ENCODE measurements at places on chromosomes 3 and 15.

GRCh38 chr15:59394166-59394661 lies 21.5 kb upstream of the MYO1E start:
- no peak for DNase-seq

GRCh38 chr3:166685246-166685645 lies 694.9 kb downstream of the ZBBX start:
- no peak for DNase-seq

DNA sequence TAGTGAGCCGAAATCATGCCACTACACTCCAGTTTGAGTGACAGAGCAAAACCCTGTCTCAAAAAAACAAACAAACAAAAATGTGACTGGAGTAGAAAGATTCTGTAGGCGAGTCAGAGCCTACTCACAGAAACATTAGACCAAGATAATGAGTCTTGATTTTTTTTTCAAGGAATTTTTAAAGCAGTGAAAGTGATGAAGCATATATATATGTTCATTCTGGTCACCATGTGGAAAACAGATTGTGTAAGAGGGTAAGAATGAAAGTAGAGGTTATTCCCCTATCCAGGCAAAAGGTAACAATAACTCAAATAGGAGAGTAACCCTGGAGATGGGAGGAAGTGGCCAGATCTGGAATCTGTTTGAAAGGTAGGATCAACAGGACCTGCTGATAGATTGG lies 26.2 kb upstream of the FHIT start:
- no peak for DNase-seq

GRCh38 chr3:79872483-79872882 lies 104.7 kb upstream of the ROBO1 start:
- DNase-seq, result no peak

DNA sequence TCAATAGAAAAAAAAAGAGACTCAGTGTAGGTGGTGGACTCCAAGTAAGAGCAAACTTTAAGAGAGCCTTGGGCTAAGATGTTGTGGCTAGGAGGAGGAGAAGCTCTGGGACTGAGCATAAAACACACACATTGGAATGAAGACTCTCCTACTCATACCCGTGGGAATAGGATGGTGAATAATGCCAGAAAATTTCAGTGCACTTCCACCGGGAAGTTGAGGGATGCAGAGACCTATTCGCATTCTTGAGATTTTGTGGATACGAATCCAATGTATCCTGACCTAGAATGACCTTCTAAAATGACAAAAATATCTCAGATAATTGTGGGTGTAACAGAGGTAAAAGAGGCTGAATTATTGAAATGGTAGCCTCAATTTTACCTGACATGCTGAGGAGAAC lies 388.7 kb upstream of the SGO1 start:
- no peak for DNase-seq

DNA sequence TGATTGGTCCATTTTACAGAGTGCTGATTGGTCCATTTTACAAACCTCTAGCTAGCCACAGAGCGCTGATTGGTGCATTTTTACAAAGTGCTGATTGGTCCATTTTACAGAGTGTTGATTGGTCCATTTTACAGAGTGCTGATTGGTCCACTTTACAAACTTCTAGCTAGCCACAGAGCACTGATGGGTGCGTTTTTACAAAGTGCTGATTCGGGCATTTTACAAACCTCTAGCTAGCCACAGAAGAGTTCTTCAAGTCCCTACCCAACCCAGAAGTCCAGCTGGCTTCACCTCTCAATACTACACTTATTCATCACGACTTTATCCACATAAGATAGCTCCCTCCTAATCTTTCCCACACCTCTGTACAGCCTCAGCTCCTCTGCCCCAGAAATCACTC lies 899.8 kb downstream of the TUSC7 start:
- DNase-seq, result no peak

GRCh38 chr3:184592371-184593219 lies 31.0 kb downstream of the EPHB3 start:
- no peak for DNase-seq

DNA sequence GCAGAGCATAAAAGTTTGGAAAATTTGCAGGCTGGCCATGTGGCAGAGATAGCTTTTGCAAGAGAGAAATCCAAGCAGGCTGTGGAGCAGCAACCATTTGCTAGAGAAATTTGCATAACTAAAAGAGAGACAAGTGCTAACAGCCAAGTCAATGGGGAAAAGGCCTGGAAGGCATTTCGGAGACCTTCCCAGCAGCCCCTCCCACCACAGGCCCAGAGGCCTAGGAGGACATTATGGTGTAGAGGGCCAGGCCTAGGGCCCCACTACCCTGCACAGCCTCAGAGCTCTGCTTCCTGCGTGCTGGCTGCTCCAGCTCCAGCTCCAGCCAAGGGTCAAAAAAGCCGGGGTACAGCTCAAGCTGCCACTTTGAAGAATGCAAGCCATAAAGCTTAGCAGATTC lies 82.7 kb downstream of the MYO5A start:
- no peak for DNase-seq

DNA sequence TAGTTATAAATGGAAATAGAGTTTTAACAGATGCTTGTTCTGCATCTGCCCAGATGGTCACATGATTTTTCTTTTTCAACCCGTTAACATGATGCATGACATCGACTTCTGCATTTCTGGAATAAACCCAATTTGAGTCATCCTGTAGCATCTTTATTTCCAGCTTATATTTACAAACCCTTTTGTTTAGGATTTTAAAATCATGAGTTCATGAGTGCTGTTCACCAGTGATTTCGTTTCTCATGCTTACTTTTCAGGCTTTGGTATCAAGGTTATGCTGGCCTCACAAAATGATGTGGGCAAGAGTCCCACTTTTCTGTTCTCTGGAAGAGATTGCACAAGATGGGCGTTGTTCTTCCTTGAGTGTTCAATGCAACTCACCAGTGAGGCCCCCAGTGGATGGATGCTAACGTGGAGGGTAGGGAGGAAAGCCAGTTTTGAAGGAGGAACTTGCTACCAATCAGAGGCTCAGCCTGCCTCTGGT lies 5.2 kb downstream of the HRH1 start:
- DNase-seq, result no peak

DNA sequence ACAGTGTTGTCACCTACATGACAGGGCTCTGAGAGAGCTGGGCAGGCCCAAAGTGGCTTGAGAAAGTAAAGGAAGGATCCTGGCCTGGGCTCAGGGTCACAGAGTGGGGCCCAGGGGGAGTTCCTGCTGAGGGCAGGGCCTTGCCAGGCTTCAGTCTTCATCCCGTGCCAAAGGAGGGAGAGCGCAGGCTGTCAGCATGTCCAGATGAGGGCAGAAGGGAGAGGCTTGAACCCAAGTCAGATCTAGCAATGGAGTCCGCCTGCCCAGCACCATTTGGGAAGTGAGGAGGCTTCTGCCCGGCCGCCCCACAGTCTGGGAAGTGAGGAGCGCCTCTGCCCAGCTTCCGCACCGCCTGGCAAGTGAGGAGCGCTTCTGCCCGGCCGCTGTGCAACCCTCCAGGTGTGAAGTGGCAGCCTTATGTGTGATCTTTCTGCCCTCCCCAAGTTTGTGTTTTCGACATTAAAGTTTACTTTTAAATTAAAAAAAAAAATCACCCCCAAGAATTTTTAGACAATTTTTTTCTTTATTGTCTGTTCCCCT lies 303.6 kb upstream of the PROK2 start:
- no peak for DNase-seq

- no peak for DNase-seq
Observed at GRCh38 chr3:151483961-151484520, 23.2 kb upstream of the IGSF10 start.

DNA sequence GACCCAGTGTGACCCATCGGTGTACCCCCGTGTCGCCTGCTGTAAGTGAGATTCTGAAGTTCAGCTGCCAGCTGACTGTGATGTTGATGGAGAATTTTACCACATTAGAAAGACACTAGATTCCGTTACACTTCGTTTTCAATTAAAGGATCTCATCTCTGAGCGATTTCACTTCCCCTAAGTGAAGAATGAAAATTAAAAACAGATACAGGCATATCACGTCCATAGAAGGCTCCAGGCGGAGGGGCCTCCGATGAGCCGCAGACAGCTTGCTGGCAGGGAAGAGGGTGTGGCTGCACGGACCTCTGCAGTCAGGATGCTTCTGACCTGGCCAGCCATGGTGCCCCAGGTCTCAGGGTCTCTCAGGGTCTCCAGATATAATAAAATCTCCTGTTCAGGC lies 6.6 kb upstream of the CPN2 start:
- DNase-seq, result no peak

GRCh38 chr3:48372377-48372770 lies 355 bp downstream of the FBXW12 start:
- DNase-seq, result no peak
